ENCODE measurements at places on chromosomes 3 and 15. TPM values are rescaled to one million over a fixed set of nuclear protein-coding genes. Genes with fewer than 3 reads are reported as not detected.

The CD80 gene
- total RNA-seq, result not detected

The MUC13 gene
- total RNA-seq, result 0.23 TPM

The KBTBD8 gene
- total RNA-seq, result 0.72 TPM

The SSUH2 gene
- total RNA-seq, result 1.1 TPM

- no peak overlapping the region for H3K27ac ChIP-seq
- H3K4me1 ChIP-seq, result no peaks in the 10 kb centered on the region
- no peaks in the 10 kb centered on the region for H3K27me3 ChIP-seq
- no peak overlapping the region for H3K4me3 ChIP-seq
- DNase-seq, result no peak
Measured at GRCh38 chr3:52028572-52028971, 27.8 kb downstream of the DUSP7 start.

- no peak for DNase-seq
- no peaks in the 10 kb centered on the region for H3K27me3 ChIP-seq
Measured at GRCh38 chr3:122515870-122516269, 1.1 kb upstream of the KPNA1 start.

- no peaks in the 10 kb centered on the region for H3K36me3 ChIP-seq
- no peaks in the 10 kb centered on the region for H3K27me3 ChIP-seq
- no peaks in the 10 kb centered on the region for H3K4me1 ChIP-seq
- DNase-seq, result no peak
- no peak overlapping the region for H3K4me3 ChIP-seq
Measured at GRCh38 chr15:73807865-73808264, 54.7 kb upstream of the INSYN1 start.

The IL20RB gene
- 0.35 TPM for total RNA-seq

GRCh38 chr3:172717493-172718088 is 6.7 kb upstream of the NCEH1 start:
- no peaks in the 10 kb centered on the region for H3K36me3 ChIP-seq
- no peaks in the 10 kb centered on the region for H3K4me1 ChIP-seq
- DNase-seq, result no peak
- H3K27me3 ChIP-seq, result no peaks in the 10 kb centered on the region
- no peak overlapping the region for H3K4me3 ChIP-seq

All from ovary (tissue), 10 donors.